ENCODE measurements at places on chromosomes 5 and 9.

GRCh38 chr9:74147906-74148305 lies 349.2 kb upstream of the RORB start:
- DNase-seq, result no peak
- no peaks in the 10 kb centered on the region for H3K27me3 ChIP-seq
- H3K4me1 ChIP-seq, result no peaks in the 10 kb centered on the region
- H3K36me3 ChIP-seq, result no peaks in the 10 kb centered on the region
- no peak overlapping the region for H3K27ac ChIP-seq

- H3K36me3 ChIP-seq, result no peaks in the 10 kb centered on the region
- no peak overlapping the region for H3K27ac ChIP-seq
- H3K27me3 ChIP-seq, result peaks cover 9% of the 10 kb centered on the region
- no peak for DNase-seq
- H3K4me3 ChIP-seq, result no peak overlapping the region
These were observed 17.3 kb upstream of the FAM240B start for GRCh38 chr9:38737246-38737645.

- no peaks in the 10 kb centered on the region for H3K36me3 ChIP-seq
- H3K27me3 ChIP-seq, result no peaks in the 10 kb centered on the region
- no peak for DNase-seq
These were observed 728.0 kb upstream of the C9orf72 start for GRCh38 chr9:28301281-28301680.

- no peak overlapping the region for H3K27ac ChIP-seq
- no peak for DNase-seq
- H3K27me3 ChIP-seq, result no peaks in the 10 kb centered on the region
- H3K4me1 ChIP-seq, result no peaks in the 10 kb centered on the region
These were observed 9.9 kb upstream of the PCSK5 start for GRCh38 chr9:75880618-75881017.

- no peaks in the 10 kb centered on the region for H3K27me3 ChIP-seq
- peaks cover 25% of the 10 kb centered on the region for H3K4me1 ChIP-seq
- H3K27ac ChIP-seq, result no peak overlapping the region
- no peak for DNase-seq
- peaks cover 87% of the 10 kb centered on the region for H3K36me3 ChIP-seq
- no peak overlapping the region for H3K4me3 ChIP-seq
These were observed 85.7 kb downstream of the STK10 start for GRCh38 chr5:172102218-172102870.

DNA sequence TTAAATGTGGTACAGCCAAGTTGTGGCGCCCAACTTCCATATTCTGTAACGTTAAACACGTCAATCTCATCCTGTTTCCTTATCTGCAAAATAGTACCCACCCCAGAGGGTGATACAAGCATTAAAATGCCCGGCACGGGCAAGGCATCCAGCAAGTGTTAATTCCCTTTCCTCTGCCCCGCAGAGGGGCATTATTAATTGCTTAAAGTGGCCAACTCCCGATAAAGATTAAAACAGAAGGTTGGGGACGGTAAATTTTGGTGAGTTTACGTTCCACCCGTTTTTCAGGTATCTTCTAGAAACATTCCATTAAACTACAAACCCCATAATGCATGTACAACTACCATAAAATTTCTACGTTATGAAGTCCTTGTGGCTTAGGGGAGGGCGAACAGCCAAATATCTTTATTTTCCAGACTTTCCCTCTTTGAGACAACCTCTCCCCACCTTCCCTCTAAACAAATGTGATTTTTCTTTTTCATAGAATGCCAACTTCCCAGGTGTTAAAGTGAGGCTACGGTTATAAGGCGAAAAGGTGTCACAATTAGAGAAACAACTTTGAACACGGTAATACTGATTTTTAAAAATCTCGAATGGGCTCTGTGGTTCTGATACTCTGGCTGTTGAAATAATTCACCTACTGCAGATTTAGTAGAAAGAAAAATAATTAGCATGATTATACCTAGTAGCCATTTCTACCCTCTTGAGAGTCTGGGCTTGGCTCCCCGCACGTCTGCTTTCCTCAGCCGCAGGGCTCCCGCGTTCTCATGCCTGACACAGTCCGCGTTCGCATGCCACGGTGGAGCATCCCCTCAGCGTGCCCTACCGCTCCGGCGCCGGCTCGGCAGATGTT lies 1.2 kb upstream of the GPBP1 start:
- H3K27me3 ChIP-seq, result no peaks in the 10 kb centered on the region
- peak overlapping the region; percentile 97 for H3K4me3 ChIP-seq
- peak overlapping the region; percentile 96 for H3K27ac ChIP-seq
- peaks cover 18% of the 10 kb centered on the region for H3K4me1 ChIP-seq
- H3K36me3 ChIP-seq, result peaks cover 9% of the 10 kb centered on the region
- peak; percentile 55 for DNase-seq

GRCh38 chr5:84382363-84383295 lies 2.1 kb downstream of the EDIL3 start:
- peaks cover 9% of the 10 kb centered on the region for H3K4me1 ChIP-seq
- H3K27me3 ChIP-seq, result peaks cover 50% of the 10 kb centered on the region

DNA sequence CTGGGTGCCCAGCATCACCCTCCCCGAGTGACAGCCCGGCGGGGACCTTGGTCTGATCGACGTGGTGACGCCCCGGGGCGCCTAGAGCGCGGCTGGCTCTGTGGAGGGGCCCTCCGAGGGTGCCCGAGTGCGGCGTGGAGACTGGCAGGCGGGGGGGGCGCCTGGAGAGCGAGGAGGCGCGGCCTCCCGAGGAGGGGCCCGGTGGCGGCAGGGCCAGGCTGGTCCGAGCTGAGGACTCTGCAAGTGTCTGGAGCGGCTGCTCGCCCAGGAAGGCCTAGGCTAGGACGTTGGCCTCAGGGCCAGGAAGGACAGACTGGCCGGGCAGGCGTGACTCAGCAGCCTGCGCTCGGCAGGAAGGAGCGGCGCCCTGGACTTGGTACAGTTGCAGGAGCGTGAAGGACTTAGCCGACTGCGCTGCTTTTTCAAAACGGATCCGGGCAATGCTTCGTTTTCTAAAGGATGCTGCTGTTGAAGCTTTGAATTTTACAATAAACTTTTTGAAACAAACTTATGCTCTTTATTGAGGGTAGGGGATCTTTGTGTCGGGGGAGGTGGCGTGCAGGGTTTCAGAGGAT lies 1.3 kb downstream of the GADD45G start:
- peaks cover 30% of the 10 kb centered on the region for H3K4me1 ChIP-seq
- no peaks in the 10 kb centered on the region for H3K36me3 ChIP-seq
- DNase-seq, result peak; percentile 35
- peak overlapping the region; percentile 73 for H3K27ac ChIP-seq
- peak overlapping the region; percentile 83 for H3K4me3 ChIP-seq

DNA sequence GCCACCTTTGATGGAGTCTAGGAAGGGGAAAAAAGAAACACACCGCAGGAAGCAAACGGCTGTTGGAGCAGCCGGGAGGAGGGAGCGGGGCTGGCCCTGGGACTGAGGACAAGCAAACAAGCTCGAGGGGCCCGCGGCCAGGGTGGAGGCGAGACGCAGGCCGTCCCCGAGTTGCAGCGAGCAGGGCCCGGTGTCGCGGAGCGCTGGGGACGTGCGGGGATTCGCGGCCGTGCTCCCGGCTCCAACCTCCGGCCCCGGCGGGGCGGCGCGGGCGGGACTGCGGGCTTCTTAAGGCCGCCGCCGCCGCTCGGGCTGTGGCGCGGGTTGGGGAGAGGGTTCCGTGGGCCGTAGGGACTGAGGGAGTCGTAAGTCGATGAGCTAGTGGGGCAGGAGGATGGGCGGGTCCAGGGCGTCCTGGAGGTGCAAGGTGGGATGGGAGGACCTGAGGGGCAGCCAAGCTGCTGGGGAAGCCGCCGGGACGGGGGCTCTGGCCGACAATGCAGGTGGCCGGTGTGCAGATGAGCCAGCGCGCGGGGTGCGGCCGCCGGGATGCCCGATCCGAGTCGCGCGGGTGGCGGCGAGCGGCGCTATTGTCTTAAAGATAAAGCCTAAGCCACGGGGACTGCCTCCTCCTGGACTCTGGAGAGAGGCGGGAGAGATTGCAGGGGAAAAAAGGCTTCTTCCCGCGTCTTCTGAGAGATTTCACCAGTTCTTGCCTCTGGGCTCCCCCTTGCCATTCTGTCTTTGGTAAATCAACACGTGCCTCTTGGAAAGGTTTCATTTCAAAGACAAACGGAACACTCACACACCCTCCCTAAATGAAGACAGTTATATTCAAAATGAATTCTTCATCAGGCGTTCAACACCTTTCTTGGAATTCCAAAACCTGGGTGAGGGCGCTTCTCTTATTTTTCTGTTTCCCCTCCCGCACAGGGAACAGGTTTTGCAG lies 1.6 kb upstream of the HAPLN1 start:
- peak overlapping the region; percentile 54 for H3K4me3 ChIP-seq
- peaks cover 3% of the 10 kb centered on the region for H3K4me1 ChIP-seq
- DNase-seq, result no peak
- no peak overlapping the region for H3K27ac ChIP-seq
- peaks cover 47% of the 10 kb centered on the region for H3K27me3 ChIP-seq

DNA sequence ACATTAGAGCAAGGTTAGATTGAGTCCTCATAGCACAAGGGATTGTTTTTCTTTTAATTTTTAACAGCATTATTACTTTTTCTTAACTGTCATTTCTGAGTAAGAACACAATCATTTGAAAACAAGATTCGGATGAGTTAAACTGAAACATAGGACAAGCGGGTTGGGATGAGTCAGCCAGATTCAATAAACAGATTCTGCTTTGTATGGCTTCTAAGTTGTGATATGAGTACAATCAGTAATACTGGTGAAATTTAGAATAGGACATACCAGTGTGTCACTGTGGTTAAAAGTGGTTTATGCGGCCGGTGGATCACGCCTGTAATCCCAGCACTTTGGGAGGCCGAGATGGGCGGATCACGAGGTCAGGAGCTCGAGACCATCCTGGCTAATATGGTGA lies 364.3 kb upstream of the CDH10 start:
- DNase-seq, result no peak
- no peak overlapping the region for H3K27ac ChIP-seq

GRCh38 chr9:95104581-95104960 lies 212.9 kb downstream of the FANCC start:
- H3K27ac ChIP-seq, result no peak overlapping the region
- no peak for DNase-seq
- no peak overlapping the region for H3K4me3 ChIP-seq
- H3K4me1 ChIP-seq, result peaks cover 2% of the 10 kb centered on the region
- no peaks in the 10 kb centered on the region for H3K27me3 ChIP-seq
- peaks cover 20% of the 10 kb centered on the region for H3K36me3 ChIP-seq

- H3K36me3 ChIP-seq, result peaks cover 4% of the 10 kb centered on the region
- no peak for DNase-seq
- peaks cover 30% of the 10 kb centered on the region for H3K4me1 ChIP-seq
- H3K4me3 ChIP-seq, result peak overlapping the region; percentile 94
- H3K27ac ChIP-seq, result peak overlapping the region; percentile 85
These were observed 1.1 kb upstream of the SNAPC3 start for GRCh38 chr9:15421532-15421931.

- no peaks in the 10 kb centered on the region for H3K4me1 ChIP-seq
- H3K27ac ChIP-seq, result no peak overlapping the region
- H3K36me3 ChIP-seq, result no peaks in the 10 kb centered on the region
These were observed 41.8 kb upstream of the ROR2 start for GRCh38 chr9:91991721-91992341.

- H3K4me1 ChIP-seq, result no peaks in the 10 kb centered on the region
- no peak overlapping the region for H3K4me3 ChIP-seq
- no peak for DNase-seq
- no peak overlapping the region for H3K27ac ChIP-seq
These were observed 313.5 kb downstream of the CAAP1 start for GRCh38 chr9:26579056-26579455.

DNA sequence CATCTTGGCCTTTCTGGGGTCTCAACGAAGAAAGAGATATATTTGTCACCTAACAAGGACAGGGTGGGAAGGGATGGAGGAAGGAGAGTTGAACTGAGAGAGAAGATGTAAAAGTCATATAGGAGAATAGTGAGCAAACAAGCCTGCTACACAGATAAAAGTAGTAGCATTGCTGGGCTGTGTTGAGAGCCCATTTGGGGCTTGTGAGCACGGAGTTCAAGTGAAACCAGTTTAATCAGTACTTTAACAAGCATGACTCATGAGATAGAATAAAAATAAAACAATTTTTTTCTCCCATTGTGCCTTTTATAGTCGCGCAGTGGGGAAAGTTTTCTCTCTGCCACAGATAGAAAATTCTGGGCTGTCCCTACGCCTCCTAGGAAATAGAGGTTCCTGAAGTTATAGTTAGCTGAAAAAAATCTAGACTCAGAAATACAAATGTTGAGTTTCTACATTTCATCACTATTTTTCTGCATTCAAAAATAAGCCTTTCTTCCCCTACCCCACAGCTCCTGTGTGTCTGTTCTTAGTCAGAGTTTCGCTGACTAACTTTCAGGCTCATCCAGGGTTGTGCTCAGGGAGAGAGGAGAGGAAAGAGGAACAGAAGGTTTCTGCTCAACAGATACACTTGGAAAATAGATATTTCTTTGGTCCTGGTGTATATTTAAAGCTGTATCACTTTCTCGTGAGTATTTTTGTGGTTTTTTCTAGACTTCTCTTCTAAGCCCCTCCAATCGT lies 395.8 kb upstream of the ADAMTSL1 start:
- no peak for DNase-seq
- H3K4me1 ChIP-seq, result no peaks in the 10 kb centered on the region
- H3K4me3 ChIP-seq, result no peak overlapping the region
- no peaks in the 10 kb centered on the region for H3K36me3 ChIP-seq

DNA sequence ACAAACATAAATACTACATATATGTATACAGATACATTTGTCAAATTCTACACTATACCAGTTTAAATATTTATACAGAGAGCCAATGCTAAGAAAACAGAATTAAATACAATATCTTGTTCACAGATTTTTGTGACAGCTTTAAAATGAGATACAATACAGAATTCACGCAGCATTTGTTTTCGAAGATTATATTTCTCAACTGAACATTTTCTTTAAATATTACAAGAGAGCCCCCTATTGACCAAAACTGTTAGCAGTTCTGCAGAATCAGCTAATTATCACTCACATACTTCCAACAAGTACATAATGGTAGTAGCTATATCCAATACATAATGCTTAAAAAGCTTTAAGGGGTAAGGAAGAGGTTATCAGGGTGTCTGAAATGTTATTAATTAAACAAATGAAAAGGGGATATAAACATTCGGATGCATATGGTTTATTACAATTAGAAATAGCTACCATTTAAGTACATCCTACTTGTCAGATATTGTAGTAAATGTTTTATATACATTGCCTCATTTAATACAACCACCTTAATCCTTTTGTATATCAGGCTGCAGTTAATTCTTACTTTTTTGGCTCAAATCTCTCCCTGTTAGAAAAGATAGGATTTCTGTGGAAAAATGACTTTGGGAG lies 31.7 kb downstream of the ZDHHC21 start:
- H3K4me3 ChIP-seq, result no peak overlapping the region
- peaks cover 17% of the 10 kb centered on the region for H3K36me3 ChIP-seq
- H3K27me3 ChIP-seq, result no peaks in the 10 kb centered on the region
- H3K27ac ChIP-seq, result no peak overlapping the region
- no peaks in the 10 kb centered on the region for H3K4me1 ChIP-seq

- H3K36me3 ChIP-seq, result peaks cover 87% of the 10 kb centered on the region
- H3K4me1 ChIP-seq, result peaks cover 9% of the 10 kb centered on the region
- no peak for DNase-seq
- H3K27ac ChIP-seq, result no peak overlapping the region
These were observed 7.4 kb downstream of the PLIN2 start for GRCh38 chr9:19119801-19120440.

- H3K4me1 ChIP-seq, result no peaks in the 10 kb centered on the region
- no peak overlapping the region for H3K4me3 ChIP-seq
- no peak for DNase-seq
- H3K36me3 ChIP-seq, result no peaks in the 10 kb centered on the region
These were observed 62.5 kb downstream of the GIN1 start for GRCh38 chr5:103057208-103058130.
